ENCODE measurements at places on chromosomes 16 and 17.
A peak's percentile ranks its signal among the peaks of the same experiment; 100 is the strongest.

- no peak for DNase-seq
Measured at GRCh38 chr16:72649254-72649944, 398.5 kb downstream of the ZFHX3 start.

DNA sequence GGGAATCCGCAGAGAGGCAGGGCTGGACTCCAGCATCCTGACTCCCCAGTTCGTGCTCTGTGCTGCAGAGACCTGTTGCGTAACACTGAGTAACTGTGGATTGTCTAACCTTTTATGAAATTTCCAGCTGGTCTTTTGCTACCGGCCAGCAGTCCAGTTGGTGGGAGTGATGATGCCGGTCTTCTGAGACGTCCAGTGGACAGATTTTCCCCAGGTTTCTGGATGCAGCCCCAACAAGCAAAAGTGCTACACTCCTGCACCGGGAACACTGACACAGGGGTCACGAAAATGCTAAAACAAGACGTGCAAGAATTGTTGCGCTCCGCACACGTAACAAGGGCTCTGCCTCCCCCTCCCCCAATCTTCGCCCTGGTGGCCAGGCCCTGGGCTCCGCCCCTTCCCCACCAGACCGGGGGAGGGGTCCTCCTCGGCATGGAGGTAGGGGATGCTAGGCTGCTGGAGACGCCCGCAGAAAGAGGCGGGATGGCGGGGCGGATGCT, 701 bp upstream of the MRC2 start:
- DNase-seq = no peak

DNA sequence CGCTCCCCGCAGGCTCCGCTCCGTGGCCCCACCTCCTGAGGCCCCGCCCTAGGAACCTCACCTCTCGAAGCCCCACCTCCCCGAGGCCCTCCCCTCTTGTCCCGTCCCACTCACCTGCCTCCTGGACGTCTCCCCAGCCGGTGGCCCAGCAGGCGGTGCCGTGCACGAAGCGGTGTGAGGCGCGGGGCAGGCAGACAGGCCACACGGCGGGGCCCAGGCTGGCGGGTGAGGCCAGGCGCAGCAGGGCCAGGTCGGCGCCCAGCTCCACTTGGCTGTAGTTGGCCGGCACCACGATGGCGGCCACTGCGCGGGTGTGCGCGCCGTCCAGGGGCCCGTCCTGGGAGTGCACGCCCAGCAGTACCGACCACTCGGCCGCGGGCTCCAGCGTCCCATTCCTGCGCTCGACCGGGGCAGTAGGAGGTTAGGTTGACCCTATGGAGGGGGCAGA, 1.6 kb downstream of the PRSS36 start:
- no peak for DNase-seq

DNA sequence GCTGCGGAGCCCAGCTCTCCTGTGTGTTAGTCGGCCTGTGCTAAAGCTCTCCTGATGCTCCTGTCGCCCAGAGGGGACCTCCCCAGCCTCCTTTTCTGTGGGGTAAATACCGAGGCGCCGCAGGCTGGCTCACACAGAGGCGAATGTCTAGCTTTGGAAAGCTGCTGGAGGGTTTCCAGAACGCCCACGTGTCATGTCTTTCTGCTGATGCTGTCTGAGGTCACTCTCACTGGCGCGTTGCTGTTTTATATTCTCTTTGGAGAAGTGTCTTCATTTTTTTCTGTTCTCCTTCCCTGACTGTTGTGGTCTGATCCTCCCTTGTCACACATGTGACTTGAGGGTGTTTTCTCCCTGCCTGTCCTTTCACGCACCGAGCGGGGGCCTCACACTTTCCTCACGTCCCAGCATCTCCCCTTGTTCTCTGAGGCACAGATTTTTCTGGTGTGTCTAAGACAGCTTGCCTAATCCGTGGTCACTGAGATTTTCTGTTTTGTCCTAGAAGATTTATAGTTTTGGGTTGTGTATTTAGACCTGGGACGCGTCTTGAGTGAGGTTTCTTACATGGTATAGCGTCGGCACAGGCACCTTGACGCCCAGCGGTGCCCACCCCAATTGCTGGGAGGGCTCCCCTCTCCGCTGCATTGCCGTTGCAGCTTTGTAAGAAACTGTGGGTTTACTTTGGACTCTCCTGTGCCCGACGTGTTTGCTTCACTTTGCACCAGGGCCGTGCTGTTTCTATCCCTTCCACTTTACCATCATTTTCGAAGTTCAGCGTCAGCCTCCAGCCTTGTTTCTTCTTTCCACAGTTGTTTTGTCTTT, 92.1 kb upstream of the ZNF750 start:
- DNase-seq = no peak

- peak; percentile 6 for DNase-seq
Measured at GRCh38 chr16:49592546-49593423, 219.2 kb downstream of the C16orf78 start.

DNA sequence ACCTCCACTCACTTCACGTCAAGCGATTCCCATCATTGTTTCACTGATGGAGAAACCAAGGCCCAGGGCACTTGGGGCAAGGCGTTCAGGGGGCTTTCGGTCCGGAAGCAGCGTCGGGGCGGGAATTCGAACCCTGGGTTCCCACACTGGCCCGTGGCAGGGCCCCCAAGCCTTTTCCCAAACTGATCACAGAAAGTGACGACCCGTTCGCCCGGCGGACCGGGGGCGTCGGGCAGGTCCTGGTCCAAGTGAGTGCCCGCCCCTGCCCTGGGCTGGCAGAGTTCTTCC, 856 bp upstream of the MON1B start:
- DNase-seq = no peak

DNA sequence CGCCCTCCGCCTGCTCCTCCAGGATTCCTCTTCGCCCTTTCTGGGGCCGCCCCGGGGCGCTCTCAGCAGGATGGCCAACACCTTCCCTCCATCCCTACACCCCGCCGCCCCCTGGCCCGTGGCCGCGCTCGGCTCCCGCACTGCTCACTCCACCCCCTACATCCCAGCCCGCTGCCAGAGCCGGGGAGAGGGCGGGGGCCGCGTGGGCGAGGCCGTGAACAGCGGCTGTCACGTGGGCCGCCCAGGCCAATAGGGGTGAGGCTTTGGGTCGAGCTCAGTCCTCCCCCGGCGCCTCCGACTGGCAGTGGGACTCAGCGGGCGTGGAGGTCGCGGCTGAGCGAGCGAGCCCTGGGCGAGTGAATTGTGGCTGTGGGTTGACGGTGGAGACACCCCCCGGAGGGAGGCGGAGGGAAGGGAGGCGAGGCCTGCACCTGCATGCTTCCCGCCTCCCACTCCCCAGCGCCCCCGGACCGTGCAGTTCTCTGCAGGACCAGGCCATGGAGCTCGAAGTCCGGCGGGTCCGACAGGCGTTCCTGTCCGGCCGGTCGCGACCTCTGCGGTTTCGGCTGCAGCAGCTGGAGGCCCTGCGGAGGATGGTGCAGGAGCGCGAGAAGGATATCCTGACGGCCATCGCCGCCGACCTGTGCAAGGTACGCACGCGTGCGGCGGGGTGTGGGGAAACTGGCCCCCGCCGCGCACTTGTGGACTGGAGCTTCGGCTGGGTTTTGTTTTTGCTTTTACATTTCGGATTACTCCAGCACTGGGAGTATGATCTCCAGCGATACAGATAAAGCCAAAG, at the start of gene ALDH3A2:
Gene ALDH3A2 (plus strand): TSS at position 277 of the 799 bp plus-strand sequence. CDS start 221 bp downstream, at position 498.
- DNase-seq = peak; percentile 87

- DNase-seq = no peak
Measured at GRCh38 chr17:3690094-3690715, 5.8 kb downstream of the P2RX5 start.

DNA sequence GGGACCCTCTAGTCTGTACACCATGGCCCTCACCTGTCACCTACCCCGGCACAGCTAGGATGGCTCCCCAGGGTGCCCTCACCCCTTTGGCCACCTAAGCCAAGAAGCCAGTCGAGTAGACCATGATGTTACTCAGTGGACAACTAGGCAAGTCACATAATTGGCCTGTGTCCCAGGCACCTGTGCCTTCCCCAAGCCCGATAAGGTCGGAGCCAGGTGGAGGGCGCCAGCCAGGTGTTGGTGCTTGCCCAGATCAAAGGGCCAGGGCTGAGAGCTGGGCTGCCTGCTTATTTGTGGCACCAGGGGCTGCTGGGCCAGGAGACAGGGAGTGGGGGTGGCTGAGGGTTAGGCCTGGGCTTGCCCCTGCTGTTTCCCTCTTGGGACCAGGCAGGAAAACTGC, 16.8 kb downstream of the SPNS2 start:
- no peak for DNase-seq

Data from activated T-helper 1 cell treated with Interleukin-2 at 50 U/mL for 16 hours (primary cell).